ENCODE measurements at places on chromosomes 6 and 20.
A peak's percentile ranks its signal among the peaks of the same experiment; 100 is the strongest.

- DNase-seq, result no peak
These were observed 6.1 kb downstream of the KLHL31 start for GRCh38 chr6:53659458-53659857.

DNA sequence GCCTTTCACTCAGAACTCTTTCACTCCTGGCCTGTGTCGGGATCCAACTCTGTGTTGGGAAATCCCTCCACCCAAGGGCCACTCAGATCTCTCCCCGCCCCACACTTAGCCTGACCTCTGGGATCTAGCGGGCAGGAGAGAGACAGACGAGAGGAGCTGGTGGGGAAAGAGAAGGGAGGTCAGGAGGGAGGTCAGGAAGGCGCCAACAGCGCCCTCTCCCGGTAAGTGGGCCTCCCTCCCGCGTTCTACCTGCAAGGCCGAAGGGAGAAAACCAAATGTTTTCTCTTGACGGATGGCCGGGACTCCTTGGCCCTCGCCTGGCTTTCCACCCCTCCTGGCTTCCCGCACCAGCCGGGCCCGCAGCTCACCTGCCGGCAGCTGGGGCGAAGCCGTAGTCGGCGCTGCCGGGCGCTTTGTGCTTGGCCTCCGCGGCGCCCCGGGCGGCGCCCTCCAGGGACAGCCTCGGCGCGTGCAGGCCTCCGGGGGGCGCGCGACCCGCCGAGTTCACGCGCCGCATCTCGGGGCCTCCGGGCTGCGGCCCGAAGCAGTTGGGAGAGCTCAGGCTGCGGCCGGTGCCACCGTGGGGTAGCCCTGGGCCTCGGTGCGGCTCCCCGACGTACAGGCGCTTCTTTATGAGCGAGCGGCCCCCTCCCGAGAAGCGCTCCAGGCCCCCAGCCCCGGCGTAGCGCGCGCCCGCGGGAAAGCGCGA lies 38.2 kb downstream of the C6orf132 start:
- peak; percentile 47 for DNase-seq

DNA sequence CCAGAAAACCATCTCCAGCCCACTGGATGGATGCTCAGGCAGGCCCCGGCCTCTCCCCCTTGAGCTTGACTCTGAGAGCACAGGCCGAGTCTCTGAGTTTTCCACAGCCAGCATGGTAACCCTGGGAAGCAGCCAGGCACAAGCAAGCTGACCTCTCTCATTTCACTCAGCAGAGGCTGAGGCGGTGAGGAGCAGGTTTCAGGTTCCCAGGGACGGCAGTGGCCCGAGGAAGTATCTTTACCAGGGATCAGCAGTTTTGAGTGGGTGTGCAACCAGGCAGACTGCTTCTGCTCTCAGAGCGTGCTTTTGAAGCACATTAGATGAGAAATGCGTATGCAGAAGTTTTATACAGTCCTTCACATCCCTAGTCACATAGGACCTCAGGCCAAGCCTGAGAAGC lies 12.6 kb downstream of the HCK start:
- no peak for DNase-seq

DNA sequence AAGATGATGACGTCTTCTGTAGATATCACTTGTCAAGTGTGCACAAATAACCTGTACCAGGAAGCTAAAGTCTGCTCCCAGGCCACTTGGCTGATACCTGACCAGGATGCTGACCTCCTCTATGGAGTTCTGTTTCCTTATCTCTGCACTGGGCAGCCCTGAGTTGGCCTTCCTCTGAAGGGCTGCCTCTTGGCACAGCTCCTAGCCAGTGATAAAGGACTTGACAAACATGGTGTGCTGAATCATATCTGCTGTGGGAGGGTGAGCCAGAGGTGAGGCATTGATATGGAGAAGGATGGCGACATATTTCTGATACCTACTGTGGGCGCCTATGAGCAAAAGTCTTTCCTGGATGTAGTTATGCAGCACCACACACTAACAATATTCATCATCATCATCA lies 32.8 kb upstream of the FOXA2 start:
- DNase-seq, result no peak

DNA sequence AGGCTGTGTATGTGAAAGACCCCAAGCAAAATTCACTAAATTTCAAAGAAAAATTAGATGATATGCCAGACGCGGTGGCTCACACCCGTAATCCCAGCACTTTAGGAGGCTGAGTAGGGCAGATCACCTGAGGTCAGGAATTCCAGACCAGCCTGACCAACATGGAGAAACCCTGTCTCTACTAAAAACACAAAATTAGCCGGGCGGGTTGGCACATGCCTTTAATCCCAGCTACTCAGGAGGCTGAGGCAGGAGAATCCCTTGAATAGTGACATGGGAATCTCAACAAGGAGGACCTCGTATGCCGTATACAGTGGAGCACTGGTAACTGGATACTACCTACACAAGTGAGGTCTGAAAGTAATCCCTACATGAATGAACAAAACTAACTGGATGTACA lies 92.7 kb upstream of the JARID2 start:
- DNase-seq, result no peak

DNA sequence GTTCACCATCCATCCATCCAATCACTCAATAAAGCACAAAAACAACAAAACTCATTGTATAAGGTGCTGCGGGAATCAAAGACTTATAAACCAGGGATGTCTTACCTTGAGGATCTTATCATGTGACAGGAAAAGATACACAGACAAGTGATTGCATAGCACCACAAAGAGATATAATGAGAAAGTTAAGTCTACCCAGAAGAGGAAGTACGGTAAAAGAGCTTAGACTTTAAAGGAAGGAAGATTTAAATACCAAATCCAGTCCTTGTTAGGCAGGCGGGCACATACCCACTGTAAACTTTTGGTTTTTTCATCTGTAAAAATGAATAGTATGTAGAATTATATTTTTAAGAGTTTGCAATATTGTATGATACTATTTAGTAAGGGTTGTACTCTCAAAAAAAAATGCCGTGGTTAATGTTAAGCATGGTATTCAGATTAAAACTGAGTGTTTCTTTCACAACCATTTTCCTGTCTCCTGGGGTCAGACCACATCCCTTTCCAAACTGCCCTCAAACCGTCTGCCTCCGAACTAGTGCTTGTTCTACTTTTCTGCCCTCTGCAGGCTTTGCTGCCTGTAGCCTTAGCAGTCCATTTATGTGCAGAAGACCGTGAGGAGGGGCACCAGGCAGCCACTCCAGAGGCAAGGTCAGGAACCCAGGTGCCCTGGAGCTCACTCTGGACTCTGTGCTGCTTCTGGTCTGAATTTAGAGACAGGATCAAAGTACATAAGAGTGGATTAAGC lies 179.5 kb upstream of the SYNDIG1 start:
- DNase-seq, result no peak

- DNase-seq, result no peak
These were observed 147.8 kb downstream of the ARID1B start for GRCh38 chr6:156925026-156925425.

- no peak for DNase-seq
These were observed 16.9 kb upstream of the APMAP start for GRCh38 chr20:25009218-25010145.

- DNase-seq, result no peak
These were observed 26.3 kb upstream of the PMEPA1 start for GRCh38 chr20:57735831-57736737.

DNA sequence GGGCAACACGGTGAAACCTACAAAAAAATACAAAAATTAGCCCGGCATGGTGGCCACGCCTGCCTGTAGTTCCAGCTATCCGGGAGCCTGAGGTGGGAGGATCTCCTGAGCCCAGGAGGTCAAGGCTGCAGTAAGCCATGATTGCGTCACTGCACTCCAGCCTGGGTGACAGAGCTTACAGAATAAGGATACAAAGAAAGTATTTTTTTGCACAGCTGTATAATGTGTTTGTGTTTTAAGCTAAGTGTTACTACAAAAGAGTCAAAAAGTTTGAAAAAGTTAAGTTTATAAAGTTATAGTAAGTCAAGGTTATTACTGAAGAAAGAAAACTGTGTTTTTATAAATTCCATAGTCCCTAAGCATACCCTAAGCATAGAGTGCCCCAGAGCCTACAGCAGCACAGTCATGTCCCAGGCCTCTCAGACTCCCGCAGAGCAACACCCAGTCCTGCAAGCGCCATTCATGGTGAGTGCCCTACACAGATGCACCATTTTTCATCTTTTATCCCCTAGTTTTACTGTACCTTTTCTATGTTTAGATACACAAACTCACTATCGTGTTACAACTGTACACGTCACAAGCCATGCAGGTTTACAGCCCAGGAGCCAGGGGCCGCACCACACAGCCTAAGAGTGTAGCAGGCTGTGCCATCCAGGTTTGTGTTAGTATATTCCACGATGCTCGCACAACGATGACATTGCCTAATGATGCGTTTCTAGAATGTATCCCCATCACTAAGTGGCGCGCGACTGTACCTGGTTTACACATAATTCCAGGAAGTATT lies 22.4 kb downstream of the TAF4 start:
- peak; percentile 56 for DNase-seq

- no peak for DNase-seq
These were observed 144.3 kb upstream of the SULF2 start for GRCh38 chr20:47929368-47930115.

DNA sequence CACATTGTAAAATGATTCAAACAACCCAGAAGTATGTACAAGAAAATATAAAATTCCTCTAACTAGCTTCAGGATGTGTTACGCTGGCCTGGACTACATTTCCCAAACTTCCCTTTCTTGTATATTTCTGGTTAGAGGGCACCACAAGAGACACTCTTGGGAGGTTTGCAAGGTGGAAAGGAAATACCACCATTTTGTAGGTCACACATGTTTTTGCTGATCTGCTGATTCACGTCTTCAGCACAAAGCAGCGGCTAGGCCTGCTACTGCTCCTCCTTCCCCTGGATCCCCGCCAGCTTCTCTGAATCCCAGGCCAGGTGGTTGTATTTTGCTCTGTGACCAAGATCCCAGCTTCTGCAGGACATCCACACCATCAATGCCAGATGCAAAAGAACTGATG lies 104.2 kb downstream of the AGPAT4 start:
- DNase-seq, result peak; percentile 62

- no peak for DNase-seq
These were observed 44.6 kb upstream of the SEC63 start for GRCh38 chr6:108002365-108003221.

DNA sequence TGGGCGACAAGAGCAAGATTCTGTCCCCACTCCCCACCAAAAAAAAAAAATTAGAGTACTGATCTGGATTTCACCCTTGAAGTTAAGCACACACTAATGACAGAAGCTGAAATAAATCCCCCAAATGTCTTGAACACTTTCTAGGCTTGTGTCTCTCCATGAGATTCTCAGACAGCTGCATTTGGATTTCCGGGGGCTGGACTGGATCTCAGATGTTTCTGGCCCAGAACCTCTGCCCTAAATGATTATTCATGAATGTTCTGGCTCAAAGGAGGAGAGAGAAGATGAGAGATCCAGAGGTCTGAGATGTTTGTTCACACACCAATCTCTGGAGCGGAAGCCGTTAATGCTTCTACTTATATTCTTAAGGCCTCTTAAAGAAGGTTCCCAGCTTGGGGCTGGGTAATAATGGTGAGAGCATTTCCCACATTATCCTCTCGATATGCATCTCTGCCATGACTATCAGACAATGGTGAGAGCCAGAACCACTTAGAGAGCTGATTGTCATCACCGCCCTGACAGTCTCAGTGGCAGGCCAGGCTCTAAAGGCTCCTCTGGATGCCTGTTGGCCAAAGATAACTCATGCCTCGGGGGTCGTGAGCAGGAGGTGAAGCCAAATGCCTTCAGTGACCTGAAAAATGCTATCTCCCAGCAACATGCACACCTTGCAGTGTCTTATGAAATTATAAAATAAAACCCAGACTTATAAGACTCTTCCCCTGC lies 127.9 kb upstream of the AGPAT4 start:
- no peak for DNase-seq

GRCh38 chr6:135243871-135244796 lies 63.0 kb downstream of the MYB start:
- no peak for DNase-seq
